Upper lobe of left lung (tissue), 6 donors: ENCODE measurements at places on chromosomes 11 and 22.
A peak's percentile ranks its signal among the peaks of the same experiment; 100 is the strongest.

DNA sequence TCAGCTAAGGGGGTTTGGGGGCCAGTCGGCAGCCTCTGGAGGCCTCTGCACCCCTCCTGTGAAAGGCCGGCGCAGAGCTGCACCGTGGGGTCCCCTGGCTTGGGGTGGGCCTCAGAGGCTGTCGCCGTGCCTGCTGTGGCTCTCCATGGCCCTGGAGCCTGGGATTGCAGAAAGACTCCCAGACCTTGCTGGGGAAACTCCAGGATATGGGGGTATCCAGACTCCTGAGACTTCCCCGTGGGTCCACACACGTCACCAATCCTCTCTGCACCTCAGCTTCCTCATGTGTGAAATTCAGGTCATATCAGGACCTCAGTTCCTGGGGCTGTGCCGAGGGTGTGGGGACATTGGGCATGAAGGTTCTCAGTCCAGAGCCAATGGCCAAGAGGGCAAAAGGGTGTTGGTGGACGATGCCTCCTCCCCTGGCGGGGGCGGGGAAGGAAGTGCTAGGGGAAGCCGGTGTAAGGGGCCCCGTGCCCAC lies 97.1 kb downstream of the KCNQ1 start:
- no peaks in the 10 kb centered on the region for H3K4me1 ChIP-seq
- no peaks in the 10 kb centered on the region for H3K27me3 ChIP-seq
- H3K36me3 ChIP-seq, result no peaks in the 10 kb centered on the region
- no peak for DNase-seq

- H3K4me3 ChIP-seq, result no peak overlapping the region
- H3K27ac ChIP-seq, result no peak overlapping the region
- no peaks in the 10 kb centered on the region for H3K4me1 ChIP-seq
- no peaks in the 10 kb centered on the region for H3K36me3 ChIP-seq
- H3K27me3 ChIP-seq, result no peaks in the 10 kb centered on the region
Observed at GRCh38 chr22:49097966-49098365, 729.7 kb downstream of the BRD1 start.

DNA sequence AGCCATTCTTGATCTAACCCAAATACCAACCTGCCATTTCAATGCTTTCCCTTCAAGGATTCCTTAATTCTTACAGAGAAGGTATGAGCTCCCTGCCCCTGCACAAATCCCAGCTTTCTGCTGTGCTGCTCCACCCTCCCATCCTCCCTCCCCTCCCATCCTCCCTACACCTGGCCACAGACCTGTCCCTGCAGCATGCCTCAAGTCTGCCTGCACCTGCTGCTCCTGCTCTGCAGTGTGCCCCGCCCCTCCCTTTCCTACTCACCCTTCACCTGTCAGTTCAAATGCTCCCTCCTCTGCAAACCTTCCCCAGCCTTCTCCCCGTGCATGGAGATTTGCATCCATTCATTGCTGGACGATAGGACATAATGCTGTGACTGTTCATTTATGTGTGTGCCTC lies 139.9 kb upstream of the NARS2 start:
- no peak overlapping the region for H3K4me3 ChIP-seq
- H3K4me1 ChIP-seq, result no peaks in the 10 kb centered on the region
- no peaks in the 10 kb centered on the region for H3K27me3 ChIP-seq

GRCh38 chr11:47204637-47204989 lies 10.2 kb upstream of the DDB2 start:
- H3K4me3 ChIP-seq, result no peak overlapping the region
- no peak overlapping the region for H3K27ac ChIP-seq
- H3K27me3 ChIP-seq, result no peaks in the 10 kb centered on the region
- no peaks in the 10 kb centered on the region for H3K4me1 ChIP-seq
- H3K36me3 ChIP-seq, result no peaks in the 10 kb centered on the region

GRCh38 chr11:80104191-80104590 lies 663.4 kb upstream of the TENM4 start:
- H3K36me3 ChIP-seq, result no peaks in the 10 kb centered on the region
- H3K4me3 ChIP-seq, result no peak overlapping the region
- no peaks in the 10 kb centered on the region for H3K4me1 ChIP-seq
- no peak for DNase-seq
- H3K27me3 ChIP-seq, result no peaks in the 10 kb centered on the region

DNA sequence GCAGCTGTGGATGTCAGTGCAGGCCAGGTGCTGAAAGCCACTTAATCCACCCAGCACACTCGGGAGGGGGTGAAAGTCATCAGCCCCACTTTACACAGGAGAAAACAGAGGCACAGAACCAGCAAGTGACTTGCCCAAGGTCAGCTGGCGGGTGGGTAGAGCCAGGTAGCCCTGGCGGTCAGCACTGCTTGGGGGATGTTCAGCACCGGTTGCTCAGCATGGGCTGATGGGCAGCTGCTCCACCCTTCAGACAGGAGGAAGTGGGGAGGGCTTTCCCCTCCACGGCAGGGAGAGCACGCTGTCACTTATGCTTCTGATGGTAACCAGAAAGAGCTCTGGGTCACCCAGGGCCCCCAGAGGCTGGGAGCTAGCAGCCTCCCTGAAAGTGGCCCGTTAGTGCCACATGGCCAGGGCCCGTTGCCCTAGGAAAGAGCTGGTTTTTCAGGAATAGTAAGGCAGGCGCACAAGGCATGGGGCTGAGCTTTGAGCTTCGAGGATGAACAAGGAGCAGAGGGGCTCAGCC lies 417.9 kb downstream of the CTTN start:
- no peaks in the 10 kb centered on the region for H3K27me3 ChIP-seq
- no peak overlapping the region for H3K4me3 ChIP-seq
- peak; percentile 15 for DNase-seq
- H3K36me3 ChIP-seq, result peaks cover 2% of the 10 kb centered on the region
- H3K4me1 ChIP-seq, result no peaks in the 10 kb centered on the region

DNA sequence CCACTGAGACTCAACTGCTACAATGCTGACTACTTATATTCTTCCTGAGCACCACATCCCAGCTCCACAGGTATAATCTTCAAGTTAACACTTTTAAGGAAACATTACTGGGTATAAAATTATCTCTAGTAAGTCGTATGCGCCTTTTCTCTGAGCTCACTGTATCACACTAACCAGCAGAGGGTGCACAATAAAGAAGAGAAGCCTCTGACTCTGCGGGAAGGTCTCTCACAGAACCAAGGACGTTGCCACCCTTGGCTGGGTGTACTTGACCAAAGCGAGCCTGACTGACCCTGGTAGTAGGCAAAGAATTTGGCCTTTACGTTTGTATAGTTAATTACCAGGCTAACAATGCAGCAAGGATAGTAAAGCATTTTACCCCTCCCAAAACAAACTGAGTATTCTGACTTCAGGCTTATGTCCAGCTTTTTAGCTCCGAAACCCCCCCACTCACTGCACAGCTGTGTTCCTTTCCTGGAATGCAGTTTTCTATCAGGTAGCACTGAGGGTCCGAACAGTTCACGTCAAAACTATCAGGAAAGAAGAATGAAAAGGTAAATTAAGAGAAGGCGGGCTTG lies at the start of gene BTBD18:
Gene BTBD18, minus strand, starts transcription at position 144 of the 578 bp plus-strand sequence. CDS start 631 bp downstream, outside the sequence.
- H3K27ac ChIP-seq, result peak within 1 kb of the TSS; percentile 52
- peak; percentile 30 for DNase-seq

DNA sequence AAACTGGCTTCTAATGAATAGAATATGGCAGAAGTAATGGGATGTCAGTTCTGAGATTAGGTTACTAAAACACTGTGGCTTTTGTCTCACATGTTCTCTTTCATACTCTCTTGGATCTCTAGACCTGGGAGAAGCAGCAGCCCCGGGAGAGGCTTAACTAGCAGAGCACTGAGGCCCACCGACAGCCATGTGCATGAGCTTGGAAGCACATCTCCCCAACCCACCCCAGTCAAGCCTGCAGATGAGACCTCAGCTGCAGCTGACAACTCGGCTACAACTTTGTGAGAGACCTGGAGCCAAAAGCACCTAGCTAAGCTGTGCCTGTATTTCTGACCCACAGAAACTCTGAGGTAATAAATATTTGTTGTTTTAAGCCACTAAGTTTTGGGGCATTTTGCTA lies 100.8 kb downstream of the TRIM29 start:
- no peak overlapping the region for H3K4me3 ChIP-seq
- no peaks in the 10 kb centered on the region for H3K36me3 ChIP-seq
- no peak overlapping the region for H3K27ac ChIP-seq
- no peak for DNase-seq
- H3K27me3 ChIP-seq, result no peaks in the 10 kb centered on the region

DNA sequence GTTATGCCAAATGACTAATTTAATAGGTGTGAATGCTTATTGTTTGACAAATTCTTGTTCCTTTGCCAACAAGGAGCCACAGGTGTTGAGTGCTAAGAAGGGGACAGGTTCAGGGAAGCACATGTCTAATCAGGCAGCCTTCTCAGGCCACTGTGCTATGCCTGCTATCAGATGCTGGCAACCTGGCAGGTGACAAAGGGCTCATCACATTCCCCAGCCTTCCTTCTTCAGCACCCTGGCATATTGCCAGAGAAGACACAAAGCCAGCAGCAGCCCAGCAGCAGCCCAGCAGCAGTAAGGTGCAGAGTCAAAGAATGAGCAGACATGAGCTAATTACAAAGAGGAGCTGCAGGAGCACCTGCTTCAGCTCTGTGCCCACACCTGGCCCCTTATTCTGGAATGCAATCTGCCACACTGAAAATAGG lies 68.2 kb downstream of the GUCY1A2 start:
- no peaks in the 10 kb centered on the region for H3K4me1 ChIP-seq
- H3K27me3 ChIP-seq, result no peaks in the 10 kb centered on the region
- H3K27ac ChIP-seq, result no peak overlapping the region
- H3K4me3 ChIP-seq, result no peak overlapping the region
- DNase-seq, result no peak
- H3K36me3 ChIP-seq, result no peaks in the 10 kb centered on the region

- no peak overlapping the region for H3K27ac ChIP-seq
- no peak overlapping the region for H3K4me3 ChIP-seq
- no peaks in the 10 kb centered on the region for H3K27me3 ChIP-seq
- no peaks in the 10 kb centered on the region for H3K36me3 ChIP-seq
- no peak for DNase-seq
Observed at GRCh38 chr11:45100339-45100738, 46.1 kb upstream of the PRDM11 start.

GRCh38 chr22:17314487-17314886 lies 54.8 kb upstream of the CECR2 start:
- H3K4me3 ChIP-seq, result no peak overlapping the region
- no peaks in the 10 kb centered on the region for H3K36me3 ChIP-seq
- DNase-seq, result no peak
- H3K4me1 ChIP-seq, result no peaks in the 10 kb centered on the region
- H3K27me3 ChIP-seq, result no peaks in the 10 kb centered on the region

DNA sequence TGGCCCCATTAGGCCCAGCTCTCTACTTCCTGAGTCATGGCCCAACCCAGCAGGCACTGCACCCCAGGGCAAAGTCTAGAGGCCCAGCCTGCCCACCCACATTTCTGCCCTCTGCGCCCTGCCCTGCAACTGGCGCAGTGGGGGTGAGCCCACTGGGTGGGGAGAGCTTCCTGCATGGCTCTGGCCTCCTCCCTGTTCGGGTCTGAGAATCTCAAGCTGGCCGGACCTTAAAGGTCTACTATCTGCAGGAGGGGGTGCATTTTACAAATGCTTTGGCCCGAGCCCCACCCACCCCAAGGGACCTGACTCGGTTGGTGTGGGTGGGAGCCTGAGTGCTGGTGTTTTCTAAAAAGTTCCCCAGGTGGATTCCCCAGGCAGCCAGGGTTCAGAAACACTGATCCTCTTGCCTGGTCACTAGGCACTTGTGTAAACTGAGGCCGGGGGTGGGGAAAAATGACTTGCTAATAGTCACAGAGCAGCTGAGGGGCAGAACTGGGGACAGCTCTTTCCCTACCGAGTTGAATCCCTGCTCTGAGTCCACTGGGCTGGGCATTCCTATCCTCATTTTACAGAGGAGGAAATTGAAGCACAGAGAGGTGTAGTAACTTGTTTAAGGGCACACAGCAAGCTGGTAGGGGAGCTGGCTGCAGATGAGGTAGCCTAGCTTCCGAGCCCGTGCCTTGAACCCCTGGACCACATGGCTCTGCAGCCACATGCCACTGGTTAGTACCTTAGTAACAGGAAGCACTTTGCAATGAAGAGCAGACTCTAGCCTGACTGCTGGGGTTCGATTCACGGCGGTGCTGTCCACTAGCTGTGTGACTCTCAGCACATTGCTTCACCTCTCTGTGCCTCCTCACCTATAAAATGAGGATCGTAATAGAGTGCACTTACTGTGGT lies 36.3 kb downstream of the CD82 start:
- no peaks in the 10 kb centered on the region for H3K27me3 ChIP-seq
- H3K27ac ChIP-seq, result peak overlapping the region; percentile 83
- H3K36me3 ChIP-seq, result peaks cover 32% of the 10 kb centered on the region
- no peak overlapping the region for H3K4me3 ChIP-seq

DNA sequence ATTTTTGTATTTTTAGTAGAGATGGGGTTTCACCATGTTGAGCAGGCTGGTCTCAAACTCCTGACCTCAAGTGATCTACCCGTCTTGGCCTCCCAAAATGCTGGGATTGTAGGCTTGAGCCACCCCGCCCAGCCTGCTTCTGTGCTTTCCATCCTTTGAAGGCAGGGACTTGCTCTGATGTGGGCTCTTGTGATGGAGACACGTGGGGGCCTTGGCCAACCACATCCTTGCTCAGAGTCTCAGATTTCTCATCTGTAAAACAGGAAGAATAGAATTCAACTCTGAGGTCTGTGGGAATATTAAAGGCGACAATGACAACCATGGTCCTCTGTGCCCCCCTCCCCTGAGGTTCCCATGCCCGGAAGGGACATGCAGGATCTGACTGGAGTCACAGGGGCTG lies 3.8 kb upstream of the GGA1 start:
- H3K4me1 ChIP-seq, result peaks cover 37% of the 10 kb centered on the region
- H3K27me3 ChIP-seq, result no peaks in the 10 kb centered on the region
- H3K27ac ChIP-seq, result no peak overlapping the region
- no peak for DNase-seq

- peak overlapping the region; percentile 52 for H3K27ac ChIP-seq
- H3K27me3 ChIP-seq, result no peaks in the 10 kb centered on the region
- peaks cover 8% of the 10 kb centered on the region for H3K4me1 ChIP-seq
- H3K4me3 ChIP-seq, result no peak overlapping the region
- no peaks in the 10 kb centered on the region for H3K36me3 ChIP-seq
Observed at GRCh38 chr11:71286701-71287643, 34.6 kb upstream of the SHANK2 start.

DNA sequence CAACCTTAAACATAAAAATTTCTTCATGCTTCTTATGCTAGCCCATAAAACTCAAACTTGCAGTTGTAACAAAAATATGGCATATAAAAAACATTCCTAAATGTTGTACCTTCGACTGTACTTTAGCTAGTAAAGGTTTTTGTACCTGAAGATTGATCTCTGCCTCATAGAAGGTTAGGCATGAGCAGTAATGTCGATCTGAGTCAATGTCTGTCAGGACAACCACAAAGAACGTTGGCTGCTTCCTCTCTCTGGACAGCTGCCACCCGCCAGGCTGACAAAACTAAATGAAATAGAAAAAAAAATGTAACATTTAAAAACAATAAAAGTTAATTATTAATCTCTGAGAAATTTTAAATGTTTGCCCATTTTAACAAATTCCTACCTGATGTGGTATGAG lies 251.3 kb downstream of the SBF2 start:
- no peak overlapping the region for H3K4me3 ChIP-seq
- no peaks in the 10 kb centered on the region for H3K36me3 ChIP-seq
- DNase-seq, result no peak
- no peak overlapping the region for H3K27ac ChIP-seq
- H3K27me3 ChIP-seq, result no peaks in the 10 kb centered on the region

- peaks cover 40% of the 10 kb centered on the region for H3K4me1 ChIP-seq
- H3K27ac ChIP-seq, result no peak overlapping the region
- no peaks in the 10 kb centered on the region for H3K36me3 ChIP-seq
- peak; percentile 89 for DNase-seq
- peaks cover 2% of the 10 kb centered on the region for H3K27me3 ChIP-seq
Observed at GRCh38 chr11:46332568-46333393, 14.5 kb upstream of the DGKZ start.
